RPMI7951 (cell line): ENCODE measurements at places on chromosomes 3 and 15. TPM values are rescaled to one million over a fixed set of nuclear protein-coding genes. Genes with fewer than 3 reads are reported as not detected.
A peak's percentile ranks its signal among the peaks of the same experiment; 100 is the strongest.

ALPK3 gene
- 0.10 and 0.12 TPM in 2 replicates for total RNA-seq

BMF gene
- 13.8 and 13.9 TPM in 2 replicates for total RNA-seq

WNT7A gene
- total RNA-seq, result 0.12 TPM in 1 of 2 replicates, not detected in the other

DNA sequence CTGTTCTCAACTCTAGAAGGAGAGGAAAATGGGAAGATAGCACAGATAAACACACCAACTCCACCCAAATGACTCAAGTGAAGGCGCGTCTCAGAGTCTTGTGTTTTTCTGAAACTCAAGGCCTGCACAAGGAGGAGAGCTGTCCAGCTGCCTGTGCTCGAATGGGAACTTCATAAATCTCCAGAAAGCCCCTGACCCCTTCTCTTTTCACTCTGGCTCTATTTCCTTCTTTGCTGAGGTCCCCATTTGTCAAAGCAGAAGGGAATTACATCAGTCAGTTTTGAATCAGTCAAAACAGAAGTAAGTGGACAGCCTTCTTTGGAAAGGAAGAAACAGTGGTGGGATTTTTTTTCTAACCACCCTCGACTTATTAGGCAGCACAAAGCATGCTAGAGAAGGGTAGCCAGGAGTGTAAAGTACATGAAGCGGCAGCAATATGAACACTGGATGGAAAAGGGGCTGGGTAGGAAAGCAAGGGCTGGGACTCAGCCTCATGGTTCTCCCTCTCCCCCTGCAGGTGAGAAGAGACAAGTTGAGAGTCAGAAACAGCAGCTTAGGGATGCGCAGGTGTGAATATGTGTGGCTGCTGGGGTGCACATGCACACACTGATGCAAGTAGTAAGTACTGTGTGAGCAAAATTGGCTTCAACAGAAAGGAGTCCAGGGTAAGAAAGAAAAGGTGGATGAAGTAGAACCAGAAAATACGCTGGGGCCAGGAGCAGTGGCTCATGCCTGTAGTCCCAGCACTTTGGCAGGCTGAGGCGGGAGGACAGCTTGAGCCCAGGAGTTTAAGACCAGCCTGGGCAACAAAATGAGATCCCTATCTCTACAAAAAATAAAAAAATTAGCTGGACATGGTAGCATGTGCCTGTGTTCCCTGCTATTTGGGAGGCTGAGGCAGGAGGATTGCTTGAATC lies 36.6 kb upstream of the MAGEF1 start:
- DNase-seq, result peak; percentile 16

- no peak for DNase-seq
Measured at GRCh38 chr3:95468331-95468730, 1346.1 kb upstream of the EPHA6 start.

DNA sequence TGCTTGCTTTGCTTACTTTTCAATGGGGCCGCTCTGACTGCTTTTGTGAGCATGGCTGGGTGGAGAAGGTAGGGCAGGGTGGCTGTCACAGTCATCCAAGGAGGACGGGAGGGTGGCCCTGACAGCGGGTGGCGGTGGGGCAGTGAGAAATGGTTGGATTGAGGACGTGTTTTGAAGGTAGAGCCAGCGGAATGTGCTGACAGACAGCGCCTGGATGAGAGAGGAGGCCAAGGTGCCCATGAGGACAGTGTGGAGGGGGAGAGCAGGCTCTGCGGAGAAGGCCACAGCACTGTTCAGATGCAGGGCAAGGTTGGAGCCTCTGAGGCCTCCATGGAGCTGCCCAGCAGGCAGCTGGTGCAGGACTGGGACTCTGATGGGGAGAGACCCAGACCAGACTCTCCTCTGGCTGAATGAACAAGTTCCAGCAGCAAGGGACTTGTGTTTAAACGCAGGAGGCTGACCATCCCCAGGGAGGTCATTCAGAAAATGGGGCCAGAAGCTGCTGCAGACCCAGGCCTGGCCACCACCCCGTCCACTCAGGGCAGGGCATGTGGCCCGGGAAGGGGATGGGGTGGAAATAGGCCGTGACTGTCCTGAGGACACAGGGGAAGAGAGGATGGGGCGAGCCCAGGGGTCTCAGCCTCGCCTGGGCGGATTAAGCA lies 120.3 kb upstream of the PRR20G start:
- no peak for DNase-seq

- DNase-seq, result no peak
Measured at GRCh38 chr15:44441095-44441501, 13.7 kb downstream of the CTDSPL2 start.

GRCh38 chr3:127711896-127712295 lies 39.1 kb downstream of the ABTB1 start:
- no peak for DNase-seq

GRCh38 chr3:153171256-153171655 lies 9.2 kb downstream of the RAP2B start:
- no peak for DNase-seq

- no peak for DNase-seq
Measured at GRCh38 chr3:115877615-115877899, 254.2 kb downstream of the GAP43 start.
